ENCODE measurements at places on chromosomes 5 and 9.

- no peak for DNase-seq
Measured at GRCh38 chr9:37187292-37187691, 66.9 kb downstream of the ZCCHC7 start.

GRCh38 chr9:13505797-13506196 is 226.3 kb upstream of the MPDZ start:
- no peak for DNase-seq

DNA sequence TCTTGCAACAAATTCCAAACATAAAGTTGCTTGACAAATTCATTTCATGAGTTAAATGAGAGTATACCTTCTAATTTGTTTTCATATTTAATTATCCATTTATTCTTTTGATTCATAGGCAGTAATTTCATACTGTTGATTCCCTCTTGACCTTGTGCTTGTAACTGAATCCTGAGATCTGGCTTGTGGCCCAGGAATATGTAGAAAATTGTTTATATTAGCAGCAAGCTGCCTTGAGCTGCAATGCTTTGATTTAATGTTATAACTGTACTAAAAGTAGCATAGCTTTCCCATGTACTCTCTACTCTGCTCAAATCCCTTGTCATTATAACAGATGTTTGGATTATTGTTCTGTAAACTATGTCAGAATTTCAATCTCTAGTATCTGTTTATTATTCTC is 780.7 kb downstream of the NR2F1-AS1 start:
- no peak for DNase-seq

- DNase-seq: no peak
Measured at GRCh38 chr5:128253880-128254279, 170.3 kb downstream of the SLC12A2 start.

DNA sequence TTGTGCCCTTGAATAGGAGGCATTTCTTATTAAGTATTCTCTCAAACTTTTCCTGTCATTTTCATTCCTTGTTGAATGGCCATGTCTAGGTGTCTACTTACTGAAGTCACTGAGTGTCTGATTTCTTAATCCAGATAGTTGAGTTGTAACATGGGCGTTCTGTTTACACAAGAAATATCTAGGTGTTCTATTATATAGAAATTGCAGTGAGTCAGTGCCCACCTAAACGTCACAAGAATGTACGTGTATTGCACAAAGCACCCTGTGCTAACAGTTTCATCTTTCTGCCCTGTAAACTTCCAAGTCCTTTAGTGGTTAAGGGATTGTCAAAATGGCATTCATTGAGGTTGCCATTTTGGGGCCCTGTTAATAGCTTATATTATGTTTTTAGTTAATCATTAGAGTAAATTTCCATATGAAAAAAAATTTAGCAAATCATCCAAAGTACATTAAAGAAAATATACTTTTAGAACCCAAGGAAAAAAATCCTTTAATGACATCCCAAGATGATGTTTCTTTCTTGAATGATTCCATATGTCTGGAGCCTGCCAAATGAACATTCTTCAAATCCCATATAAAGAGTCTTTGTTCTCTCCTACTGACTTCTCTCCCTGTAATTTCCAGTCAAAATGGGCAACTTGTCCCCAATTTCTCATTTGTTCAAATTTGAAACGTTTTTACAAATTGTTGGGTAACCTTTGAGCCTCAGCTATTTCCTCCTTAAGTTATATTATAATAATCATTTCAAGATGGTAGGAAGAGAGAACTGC is 114.2 kb downstream of the GOLPH3 start:
- DNase-seq: no peak
